ENCODE measurements at places on chromosomes 6 and 20.

- DNase-seq = no peak
These were observed 115.4 kb downstream of the ISM1 start for GRCh38 chr20:13336308-13337089.

- DNase-seq = no peak
These were observed 19.2 kb downstream of the BLTP3A start for GRCh38 chr6:34810936-34811632.

DNA sequence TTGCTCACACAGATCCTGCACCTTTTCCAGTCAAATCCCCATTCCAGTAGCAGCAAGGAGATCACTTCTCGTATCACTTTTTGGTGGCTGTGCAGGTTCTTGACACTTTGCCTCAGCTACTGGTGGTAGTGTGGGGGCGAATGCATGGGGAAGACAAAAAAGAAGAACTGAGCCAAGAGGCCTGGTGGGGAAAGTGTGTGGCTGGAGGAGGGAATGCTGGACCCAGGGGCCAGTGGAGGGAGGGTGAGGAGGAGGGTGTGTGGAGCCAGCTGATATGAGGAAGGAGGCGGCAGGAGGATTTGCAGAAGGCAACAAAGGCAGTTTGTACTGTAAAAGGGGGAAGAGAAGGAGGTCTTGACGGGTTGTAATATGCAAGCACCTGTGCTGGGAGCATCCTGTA lies 15.7 kb upstream of the HLA-C start:
- DNase-seq = no peak

DNA sequence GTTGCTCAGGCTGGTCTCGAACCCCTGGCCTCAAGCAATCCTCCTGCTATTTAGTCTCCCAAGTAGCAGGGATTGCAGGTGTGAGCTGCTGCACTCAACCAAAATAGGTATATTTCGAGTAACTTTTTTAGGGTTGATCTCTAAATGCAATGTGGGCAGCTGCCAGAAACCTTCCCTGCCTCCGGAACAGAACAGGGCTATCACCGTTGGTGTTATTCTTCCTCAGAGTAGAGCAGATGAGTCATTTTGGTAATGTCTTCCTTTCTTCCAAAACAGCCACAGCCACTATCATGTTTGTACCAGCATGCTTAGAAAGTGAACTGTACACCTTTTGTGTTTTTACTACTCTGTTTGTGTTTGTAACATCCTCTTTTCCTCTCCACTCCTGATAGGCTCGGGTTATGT lies 44.1 kb downstream of the SNX9 start:
- no peak for DNase-seq

- DNase-seq = no peak
These were observed 178.7 kb downstream of the OTOR start for GRCh38 chr20:16926626-16927430.

DNA sequence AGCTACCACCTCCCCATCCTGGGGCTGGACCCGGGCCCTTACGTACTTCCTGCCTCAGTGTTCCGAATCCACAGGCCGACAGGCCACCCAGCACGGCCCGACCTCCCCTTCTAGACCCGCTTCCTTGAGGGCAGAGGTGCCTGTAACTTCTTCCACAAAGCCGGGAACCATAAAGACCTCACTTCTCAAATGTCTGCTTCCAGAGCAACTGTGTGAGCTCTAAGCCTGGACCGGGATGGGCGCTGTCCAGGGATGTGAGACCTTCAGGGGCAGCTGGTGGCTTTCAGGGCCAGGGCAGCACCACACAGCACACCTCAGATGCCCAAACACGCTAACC lies 9.3 kb downstream of the SLC2A4RG start:
- DNase-seq = no peak

DNA sequence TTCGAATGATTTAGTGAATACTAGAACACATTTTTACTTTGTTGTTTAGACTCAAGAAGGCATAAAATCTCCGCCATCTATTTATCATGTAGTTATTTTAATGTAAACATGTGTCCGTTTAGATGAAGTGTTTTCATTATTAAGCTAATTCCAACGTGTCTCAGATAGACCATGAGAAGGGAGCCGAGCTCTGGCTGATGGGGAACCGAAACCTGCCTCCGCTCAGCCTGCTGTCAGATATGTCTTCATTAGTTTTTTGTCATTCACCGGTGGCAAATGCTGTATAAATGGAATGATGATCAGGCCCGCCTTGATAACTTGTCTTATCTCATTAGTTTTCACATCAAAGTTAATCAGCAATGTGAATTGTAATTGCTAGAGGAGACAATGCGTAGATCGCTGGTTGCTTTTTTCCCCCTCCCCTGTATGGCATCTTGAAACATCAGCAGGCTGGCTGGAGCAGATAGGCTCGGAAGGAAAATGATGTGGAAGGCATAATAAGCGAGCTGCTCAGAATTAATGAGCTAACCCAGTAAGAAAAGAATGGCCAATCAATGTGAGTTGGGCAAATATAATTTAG lies 136.4 kb downstream of the LINC00237 start:
- no peak for DNase-seq

DNA sequence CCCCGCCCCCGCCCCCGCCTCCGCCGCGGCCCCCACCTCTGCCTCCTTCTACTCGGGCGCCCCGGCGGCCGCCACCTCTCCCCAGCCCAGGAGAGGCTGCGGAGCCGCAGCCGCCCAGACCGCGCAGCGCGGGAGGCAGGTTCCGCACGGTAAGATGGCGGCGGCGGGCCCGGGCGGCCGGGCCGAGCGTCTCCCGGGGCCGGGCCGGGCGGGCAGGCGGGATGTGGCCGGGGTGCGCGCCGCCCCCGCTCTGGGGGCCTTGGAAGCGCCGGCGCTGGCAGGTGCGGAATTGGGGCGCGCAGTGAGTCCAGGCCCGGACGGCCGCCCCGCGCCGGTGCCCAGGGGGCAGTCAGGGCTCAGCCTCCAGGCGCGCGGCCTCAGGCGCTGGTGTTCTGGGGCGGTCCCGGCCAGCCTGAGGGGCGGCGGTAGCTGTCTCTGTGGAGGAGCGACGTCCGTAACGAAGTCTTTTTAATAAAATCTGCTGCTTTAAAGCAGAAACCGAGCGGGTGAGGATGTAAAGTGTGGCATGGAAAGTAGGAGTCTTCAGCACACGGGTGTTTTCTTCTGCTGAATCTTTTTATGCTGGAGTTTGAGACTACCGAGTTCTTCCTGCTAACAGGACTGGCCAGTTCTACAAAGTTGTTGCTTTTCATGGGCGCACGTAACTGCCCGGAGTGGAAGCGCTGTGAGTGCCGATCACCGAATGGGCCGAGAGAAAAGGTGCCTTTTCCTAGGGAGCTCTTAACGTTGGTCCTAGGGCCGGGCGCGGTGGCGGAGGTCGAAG lies at the start of gene GID8:
Gene GID8, plus strand, starts transcription at position 43 of the 784 bp plus-strand sequence. CDS start 3,356 bp downstream, outside the sequence.
- DNase-seq = peak; percentile 66

GRCh38 chr20:56249244-56249955 lies 868 bp downstream of the MC3R start:
- DNase-seq = no peak

DNA sequence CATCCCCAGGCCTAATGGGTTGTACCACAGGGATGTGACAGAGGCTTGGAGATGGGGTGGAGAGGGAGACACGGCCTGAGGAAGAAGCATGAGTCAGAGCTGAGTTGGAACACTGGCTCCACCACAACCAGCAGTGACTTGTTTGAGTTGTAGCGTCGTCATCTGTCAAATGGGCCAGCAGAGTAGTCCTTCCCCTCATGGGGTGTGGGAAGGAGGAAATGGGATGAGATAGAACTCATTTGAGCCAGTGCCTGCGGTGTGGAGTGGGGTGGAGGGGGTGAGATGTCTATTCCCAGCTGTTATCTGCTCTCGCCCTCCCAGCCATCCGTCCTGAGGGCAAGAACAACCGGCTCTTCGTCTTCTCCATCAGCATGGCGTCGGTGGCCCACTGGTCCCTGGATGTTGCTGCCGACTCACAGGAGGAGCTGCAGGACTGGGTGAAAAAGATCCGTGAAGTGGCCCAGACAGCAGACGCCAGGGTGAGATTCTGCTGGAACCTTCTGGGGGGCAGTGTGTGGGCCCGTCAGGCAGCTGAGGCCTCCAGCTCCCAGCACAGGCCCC lies 32.5 kb downstream of the PLCG1 start:
- DNase-seq = no peak

DNA sequence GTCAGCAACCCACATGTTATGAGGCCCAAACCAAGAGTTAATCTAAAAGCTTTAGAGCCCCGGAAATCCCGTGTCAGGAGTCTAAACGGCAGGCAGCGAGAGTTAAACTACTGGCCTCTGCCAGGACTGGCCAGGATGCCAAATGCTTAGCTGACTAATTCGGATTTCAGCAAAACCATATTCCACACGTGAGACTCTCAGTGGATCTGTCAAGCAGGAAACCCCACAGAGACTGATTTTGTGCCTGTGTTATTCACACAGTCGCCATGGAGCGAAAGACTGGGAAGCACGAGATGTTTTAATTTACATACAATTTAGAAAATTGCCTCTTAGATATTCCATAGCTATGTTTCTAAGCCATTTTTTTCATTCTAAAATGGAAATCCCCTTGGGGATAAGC lies 152.9 kb downstream of the RNASET2 start:
- DNase-seq = no peak

GRCh38 chr6:119313937-119314884 lies 35.4 kb downstream of the MAN1A1 start:
- DNase-seq = peak; percentile 23

- no peak for DNase-seq
These were observed 480.7 kb downstream of the RFPL4B start for GRCh38 chr6:112827793-112828192.

DNA sequence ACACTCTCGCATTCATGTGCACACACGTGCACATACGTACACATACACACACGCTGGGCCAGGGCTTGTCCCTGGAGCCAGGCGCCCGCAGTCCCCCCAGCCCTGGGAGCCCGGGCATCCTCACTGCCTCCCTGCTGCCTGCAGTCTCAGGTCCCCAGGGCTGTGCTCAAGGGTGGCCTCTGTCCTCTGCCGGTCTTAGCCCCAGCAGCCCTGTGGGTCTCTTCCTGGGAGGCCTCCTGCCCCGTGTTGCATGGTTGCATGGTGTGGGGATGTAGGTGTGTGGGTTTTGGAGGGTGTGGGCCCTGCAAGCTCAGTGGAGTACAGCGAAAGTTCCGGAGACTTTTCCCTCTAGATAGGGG lies 101.5 kb downstream of the TMEM242 start:
- no peak for DNase-seq

DNA sequence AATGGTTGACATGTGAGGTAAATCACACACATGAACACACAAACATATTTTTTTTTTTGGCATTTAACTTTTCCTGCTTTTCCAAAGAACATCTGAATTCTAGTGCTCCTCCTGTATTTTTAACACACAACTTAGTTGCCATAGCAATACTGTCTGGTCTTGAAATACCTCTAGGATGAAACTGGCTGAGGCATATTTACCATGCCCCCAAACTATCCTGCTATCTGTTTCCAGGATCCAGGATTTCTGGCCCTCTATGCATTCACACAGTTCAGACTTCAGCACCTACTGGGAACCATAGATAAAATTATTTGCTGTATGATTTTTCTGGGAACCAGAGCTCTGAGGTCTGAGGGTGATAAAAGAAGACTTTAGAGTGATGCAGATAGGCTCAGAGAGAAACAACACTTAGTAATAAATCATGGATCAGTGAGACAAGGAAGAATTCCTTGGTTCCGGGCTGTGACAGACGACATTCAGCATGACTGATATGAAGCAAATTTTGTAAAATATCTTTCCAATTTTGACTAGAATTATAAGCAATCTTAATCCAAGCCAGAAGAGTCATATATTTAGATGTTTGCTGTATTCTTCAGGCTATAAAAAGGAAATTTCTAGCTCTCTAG lies 359.7 kb downstream of the BTBD9 start:
- DNase-seq = no peak

DNA sequence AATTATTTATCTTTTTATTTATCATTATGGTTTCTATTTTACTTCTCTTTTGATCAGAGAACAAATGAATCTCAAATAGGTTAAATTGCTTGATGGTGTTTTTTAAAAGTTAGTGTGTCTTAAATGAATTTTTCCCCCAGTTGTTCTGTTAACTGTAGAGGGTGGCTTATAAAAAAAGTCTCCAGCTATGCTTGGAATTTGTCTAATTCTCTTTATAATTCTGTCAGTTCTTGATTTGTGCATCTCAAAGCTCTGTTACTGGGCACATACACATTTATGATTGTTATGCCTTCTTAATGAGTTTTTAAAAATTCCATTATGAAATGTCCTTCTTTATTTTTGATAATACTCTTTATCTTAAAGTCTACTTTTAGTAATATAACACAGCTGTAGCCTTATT lies 58.0 kb downstream of the LIN28B start:
- no peak for DNase-seq

DNA sequence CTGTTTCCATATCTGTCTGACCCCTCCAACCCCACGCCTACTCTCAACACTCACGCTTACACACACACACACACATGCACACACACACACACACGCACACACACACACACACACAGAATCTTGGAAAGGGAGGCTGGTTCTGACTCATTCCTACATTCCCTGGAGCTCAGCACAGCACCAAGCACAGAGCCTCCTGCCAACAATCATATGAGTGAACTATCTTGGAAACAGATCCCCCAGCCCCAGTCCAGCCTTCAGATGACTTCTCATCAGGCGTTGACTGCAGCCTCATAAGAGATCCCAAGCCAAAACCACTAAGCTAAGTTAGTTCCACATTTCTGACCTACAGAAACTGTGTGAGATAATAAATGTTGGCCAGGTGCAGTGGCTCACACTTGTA lies 14.1 kb upstream of the HCK start:
- no peak for DNase-seq

- no peak for DNase-seq
These were observed 151.9 kb upstream of the SLC22A16 start for GRCh38 chr6:110628330-110628729.

- no peak for DNase-seq
These were observed 39.6 kb upstream of the RCAN2 start for GRCh38 chr6:46530896-46531295.

GRCh38 chr6:161088676-161089328 lies 97.2 kb downstream of the MAP3K4 start:
- DNase-seq = no peak

GRCh38 chr6:339480-339879 lies 47.2 kb downstream of the DUSP22 start:
- no peak for DNase-seq

DNA sequence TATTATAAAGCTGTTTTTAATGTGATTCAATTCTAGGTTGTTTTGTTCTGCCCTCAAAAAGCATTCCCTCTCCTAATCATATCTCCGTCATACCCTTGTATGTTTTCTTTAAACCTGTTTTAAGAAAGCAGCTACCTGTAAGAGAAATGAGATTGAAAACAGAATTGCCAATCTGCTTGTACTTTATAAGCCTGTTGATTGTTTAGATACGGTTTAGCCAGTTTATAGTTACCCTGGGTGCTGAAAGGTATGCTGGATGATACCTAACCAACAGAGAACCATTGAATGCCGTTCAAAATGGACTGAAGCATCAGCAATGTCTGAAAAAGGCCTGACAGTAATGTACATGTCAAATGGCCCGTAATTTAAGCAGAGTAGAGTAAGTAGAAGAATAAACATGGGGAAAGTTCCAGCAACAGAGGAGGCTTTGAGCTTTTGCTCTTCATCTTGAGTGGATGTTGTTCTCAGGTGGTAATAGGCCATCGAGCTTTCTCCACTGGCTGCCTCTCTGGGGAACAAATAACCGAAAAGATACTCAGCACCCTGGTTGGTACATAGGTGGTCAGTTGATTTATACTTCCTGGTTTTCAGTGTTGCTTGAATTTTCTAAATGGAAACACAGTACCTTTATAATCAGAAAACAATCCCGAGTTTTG lies 27.5 kb downstream of the PTPN1 start:
- no peak for DNase-seq

- no peak for DNase-seq
These were observed 13.9 kb upstream of the TRIM39 start for GRCh38 chr6:30312676-30313321.
